ENCODE measurements at places on chromosomes 2 and 18. TPM values are rescaled to one million over a fixed set of nuclear protein-coding genes. Genes with fewer than 3 reads are reported as not detected.

DNA sequence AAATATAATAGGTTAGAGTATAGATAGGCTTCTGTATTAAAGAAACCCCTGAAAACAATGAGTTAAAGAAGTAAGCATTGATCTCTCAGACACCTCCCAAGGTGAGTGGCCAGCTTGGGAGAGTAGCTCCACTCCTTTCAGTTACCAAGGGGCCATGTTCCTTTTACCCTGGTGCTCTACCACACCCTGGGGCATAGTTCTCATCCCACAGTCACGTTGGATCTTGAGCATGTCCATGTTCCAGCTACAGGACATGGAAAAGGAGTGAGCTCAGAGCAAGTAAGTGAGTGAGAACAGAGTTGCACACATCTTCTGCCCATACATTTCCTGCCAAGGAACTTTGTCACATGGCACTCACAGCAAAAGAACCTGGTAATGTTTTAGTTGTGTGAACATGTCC lies 325.9 kb upstream of the SLC39A10 start:
- no peak for DNase-seq

DNA sequence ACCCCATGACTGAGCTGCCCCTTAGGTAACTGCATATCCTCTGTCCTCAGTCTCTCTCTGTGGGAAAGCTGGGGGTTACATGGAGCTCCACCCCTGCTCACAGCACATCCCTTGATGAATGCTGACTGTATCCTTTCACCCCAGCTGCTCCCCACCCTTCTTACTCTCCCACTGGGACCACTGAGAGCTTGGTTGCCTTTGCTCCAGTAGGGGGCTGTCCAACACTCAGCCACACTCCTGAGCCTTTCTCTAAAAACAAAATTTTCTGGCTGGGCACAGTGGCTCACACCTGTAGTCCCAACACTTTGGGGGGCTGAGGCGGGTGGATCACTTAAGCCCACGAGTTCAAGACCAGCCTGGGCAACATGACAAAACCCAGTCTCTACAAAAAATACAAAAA lies 89.2 kb upstream of the MSH2 start:
- DNase-seq = no peak

GRCh38 chr18:59517446-59518165 lies 158.5 kb upstream of the LMAN1 start:
- peak; percentile 36 for DNase-seq

DNA sequence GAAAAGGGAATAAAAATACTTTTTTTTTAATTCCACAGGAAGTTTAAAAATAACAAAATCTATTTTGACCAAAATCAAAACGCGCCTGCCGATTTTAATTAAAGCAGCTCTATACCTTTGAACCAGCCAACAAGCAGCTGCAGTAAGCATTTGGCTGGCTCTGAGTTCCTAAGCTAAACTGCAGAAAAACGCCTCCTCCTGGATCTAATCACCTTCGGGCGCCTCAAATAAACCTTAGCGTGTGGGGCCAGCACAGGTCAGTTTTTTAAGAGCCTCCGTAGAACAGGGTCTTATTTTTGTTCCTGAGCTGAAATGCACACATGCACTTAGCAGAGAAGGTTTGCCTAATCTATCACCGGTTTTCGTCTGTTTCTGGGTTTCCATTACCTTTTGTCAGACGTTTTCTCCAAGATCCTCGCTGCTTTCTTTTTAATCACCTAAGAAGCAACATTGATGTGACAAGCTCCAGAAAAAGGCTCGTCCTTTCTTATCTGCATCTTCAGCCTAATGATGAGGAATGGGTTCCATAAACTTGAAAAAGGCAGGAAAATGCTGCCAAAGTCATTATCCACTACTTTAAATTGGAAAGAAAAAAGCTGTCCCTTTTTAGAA lies 64.7 kb upstream of the HNRNPA3 start:
- DNase-seq = no peak

DNA sequence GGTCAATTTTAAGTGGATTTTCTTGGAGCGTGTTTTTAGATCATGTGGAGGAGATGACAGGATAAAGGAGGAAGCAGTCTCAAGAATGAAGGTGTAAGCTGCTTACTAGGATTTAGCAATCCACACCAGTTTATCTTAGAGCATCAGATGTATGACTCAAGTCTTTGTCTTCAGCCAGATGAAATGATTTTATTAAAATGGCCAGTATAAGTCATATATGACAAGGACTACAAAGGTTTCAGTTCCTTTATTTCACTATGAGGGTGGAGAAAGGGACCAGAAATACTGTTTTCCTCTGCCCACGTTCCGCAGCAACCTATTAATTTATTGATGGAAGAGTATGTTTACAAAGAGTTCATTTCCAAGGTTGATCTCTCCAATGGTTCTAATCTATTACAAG lies 970.5 kb upstream of the SLC39A10 start:
- no peak for DNase-seq

Gene MYO1B
- 26.8 TPM for total RNA-seq

DNA sequence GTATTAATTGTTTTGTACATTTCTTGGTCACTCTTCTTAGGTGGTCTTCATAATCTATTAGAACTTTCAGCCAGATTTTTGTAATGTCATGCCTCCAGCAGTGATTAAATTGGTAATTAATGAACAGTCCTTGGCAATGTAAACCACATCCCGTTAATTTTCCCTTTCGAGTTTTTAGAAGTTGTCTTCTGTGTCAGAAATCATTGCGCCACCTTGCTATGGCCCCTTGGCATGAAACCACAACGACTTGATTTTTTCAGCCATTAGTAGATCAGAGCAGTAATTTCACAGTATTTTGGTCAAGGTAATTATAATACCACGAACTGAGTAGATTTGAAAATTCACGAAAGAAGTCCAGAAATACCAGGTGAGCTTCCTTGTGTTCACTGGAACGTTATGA lies 86.0 kb upstream of the OTX1 start:
- no peak for DNase-seq
